ENCODE measurements at places on chromosomes 3 and 15. TPM values are rescaled to one million over a fixed set of nuclear protein-coding genes. Genes with fewer than 3 reads are reported as not detected.

GRCh38 chr3:81554388-81554787 is 207.1 kb downstream of the GBE1 start:
- H3K36me3 ChIP-seq = no peaks in the 10 kb centered on the region
- DNase-seq = no peak
- H3K27ac ChIP-seq = no peak overlapping the region
- H3K27me3 ChIP-seq = no peaks in the 10 kb centered on the region
- H3K4me1 ChIP-seq = peaks cover 29% of the 10 kb centered on the region

- no peaks in the 10 kb centered on the region for H3K27me3 ChIP-seq
- H3K27ac ChIP-seq = no peak overlapping the region
- DNase-seq = peak; percentile 71
- H3K4me1 ChIP-seq = peaks cover 17% of the 10 kb centered on the region
- no peaks in the 10 kb centered on the region for H3K36me3 ChIP-seq
These were observed 29.2 kb downstream of the ILDR1 start for GRCh38 chr3:121992601-121993560.

Gene POLR2M
- 416 TPM for total RNA-seq

Gene METTL6
- 36.6 TPM for total RNA-seq

All from osteoblast (primary cell).